Activated gamma-delta T cell treated with anti-CD3 and anti-CD28 coated beads, Interleukin-2, amount 50 U/mL, for 16 hours (primary cell): ENCODE measurements at places on chromosomes 3 and 15.
A peak's percentile ranks its signal among the peaks of the same experiment; 100 is the strongest.

DNA sequence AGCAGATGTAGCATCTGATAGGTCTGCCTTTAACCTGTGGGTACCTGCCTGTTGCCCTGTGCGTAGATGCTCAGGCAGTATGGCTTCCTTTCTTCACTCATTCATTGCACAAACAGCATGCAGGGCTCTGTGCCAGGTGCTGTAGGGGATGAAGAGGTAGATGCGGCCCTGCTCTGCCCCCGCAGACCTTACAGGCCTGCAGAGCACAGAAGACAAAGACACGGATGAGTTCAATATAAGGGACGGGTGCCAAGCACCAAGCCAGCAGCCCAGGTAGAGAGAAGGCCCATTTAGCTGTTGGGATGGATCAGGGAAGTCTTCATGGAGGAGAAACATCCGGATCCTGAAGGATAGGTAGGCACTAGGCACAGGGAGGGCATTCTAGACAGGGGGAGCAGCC lies 69.4 kb downstream of the AAGAB start:
- DNase-seq = no peak

- DNase-seq = no peak
These were observed 17.5 kb downstream of the LMCD1 start for GRCh38 chr3:8519156-8519555.

GRCh38 chr15:70488002-70488605 lies 275.3 kb downstream of the UACA start:
- DNase-seq = peak; percentile 59

GRCh38 chr3:11373235-11373634 lies 101.0 kb downstream of the ATG7 start:
- no peak for DNase-seq

DNA sequence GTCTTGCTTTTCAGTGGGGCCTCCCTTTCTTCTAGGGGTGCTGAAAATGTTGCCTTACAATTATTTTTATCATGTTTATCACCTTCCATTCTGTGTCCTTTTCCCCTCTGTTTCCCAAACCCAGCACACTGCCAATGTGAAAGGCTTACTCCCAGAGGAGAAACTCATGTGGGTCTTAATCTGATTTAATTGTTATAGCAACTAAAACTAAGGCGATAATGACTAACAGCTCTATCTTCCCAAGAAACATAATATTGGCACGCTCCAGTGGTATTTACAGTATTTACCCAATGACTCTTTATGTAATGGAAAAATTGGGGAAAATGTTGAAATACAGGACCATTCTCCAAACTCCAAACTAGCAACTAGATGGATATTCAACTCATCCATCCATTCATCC lies 58.4 kb downstream of the MESD start:
- no peak for DNase-seq

DNA sequence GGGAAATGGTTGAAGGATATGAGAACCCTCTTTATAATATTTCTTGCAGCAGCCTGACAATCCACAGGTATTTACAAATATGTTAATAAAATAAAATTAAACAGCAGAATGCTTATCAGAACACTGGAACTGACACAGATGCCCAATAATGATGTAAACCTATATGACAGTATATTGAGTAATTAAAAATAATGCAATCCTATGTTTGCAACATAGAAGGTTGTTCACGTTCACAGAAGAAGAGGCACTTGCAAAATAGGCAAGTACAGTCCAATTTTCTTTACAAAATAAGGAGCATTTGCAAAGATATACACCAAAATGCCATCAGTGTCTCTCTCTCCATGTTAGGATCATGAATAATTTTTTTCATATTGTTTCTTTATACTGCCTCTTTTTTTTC lies 397.0 kb upstream of the WNT5A start:
- no peak for DNase-seq

DNA sequence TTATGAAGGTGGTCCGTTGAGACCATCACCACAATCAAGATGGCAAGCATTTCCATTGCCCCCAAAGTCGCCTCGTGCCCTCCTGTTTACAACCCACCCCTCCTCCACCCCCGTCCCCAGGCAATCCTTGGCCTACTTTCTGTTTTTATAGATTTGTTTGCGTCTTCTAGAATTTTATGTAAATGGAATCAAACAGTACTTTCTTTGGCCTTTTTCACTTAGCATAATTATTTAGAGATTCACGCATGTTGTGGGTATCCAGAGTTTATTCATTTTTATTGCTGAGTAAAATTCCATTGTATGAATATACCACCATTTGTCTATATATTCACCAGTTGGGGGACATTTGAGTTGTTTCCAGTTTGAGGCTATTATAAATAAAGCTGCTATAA lies 66.6 kb downstream of the LSM3 start:
- DNase-seq = no peak

- DNase-seq = no peak
These were observed 54.4 kb downstream of the LRRK1 start for GRCh38 chr15:100973351-100974111.

DNA sequence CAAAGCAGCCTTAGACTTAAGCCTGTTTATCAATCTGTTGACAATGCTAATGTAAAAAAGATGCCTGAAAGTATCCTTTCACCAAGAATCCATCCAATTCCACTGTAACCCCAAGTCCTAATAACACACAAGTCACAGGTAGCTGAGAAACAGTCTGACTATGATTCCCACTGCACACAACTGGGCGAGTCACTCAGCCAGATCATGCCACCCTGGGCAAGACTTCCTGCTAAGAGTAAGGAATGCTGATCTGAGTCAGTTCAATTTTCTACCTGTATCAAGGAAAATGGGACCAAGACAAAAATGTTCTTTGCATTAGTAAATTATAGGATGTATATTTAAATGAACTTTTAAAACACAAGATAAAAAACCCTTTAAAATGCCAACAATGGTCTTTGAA lies 33.3 kb downstream of the NPTN start:
- no peak for DNase-seq

DNA sequence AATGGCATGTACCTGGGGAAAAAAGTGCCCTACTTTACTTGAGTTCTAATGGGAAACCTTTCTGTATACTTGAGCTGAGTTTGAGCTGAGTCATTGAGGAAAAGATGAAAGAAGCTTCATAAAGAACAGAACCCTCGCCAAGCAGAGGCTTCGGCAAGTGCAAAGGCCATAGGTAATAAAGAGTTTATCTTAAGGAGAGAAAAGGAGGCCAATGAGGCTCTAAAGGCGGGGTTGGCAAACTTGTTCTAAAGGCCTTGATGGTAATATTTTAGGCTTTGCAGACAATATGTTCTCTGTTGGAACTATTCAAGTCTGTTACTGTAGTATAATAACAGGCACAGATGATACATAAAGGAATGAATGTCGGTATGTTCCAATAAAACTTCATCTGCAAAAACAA lies 17.6 kb upstream of the TRAT1 start:
- DNase-seq = no peak

- no peak for DNase-seq
These were observed 127.2 kb upstream of the MANF start for GRCh38 chr3:51257870-51258269.

DNA sequence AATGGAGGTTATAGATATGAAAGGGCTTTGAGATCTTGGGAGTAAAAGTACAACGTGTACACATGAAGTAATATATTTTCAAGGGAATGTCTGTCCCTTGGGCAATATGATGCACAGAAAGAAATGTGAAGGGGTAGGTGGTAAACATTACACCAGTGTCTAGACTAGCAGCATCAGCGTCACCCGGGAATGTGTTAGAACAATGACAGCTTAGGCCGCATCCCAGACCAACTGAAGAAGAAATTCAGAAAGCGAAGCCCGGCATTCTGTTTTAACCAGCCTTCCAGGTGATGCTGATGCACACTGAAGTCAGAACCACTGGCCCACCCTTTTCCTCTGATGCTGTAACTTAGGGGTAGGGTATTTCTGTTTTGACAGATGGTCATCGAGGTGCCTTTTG lies 6.3 kb downstream of the INAFM2 start:
- no peak for DNase-seq

DNA sequence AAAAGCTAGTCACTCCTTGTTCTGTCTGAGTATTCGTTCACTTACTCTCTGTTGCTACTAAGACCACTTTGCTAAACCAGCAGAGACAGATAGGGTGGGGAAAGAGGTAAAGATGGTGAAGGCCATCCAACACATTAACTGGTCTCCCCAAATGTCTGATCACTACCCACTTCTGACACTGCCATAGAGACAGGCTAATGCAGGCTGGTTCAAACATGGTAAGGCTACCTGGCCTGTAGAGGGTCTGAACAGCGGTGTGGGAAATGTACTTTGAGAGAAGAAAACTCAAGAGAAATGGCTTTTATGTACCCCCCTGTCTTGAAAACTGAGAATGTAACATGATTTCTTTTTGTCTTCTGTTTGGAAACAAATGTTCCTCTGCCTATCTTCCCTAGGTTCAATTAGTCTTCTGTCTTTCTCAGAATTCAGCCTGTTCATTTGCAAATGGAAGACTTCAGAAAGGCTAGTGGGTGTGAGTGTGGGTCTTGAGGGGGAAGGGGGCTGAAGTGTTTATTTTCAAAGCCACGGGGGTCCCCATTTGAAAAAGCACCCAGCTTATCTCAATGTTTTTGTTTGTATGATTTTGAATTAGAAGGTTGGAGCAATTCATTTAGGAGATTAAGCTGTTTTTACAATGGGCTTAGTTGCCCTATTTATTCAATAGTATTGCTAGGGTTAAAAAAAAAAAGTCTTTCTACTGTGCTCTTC lies 15.8 kb downstream of the ALDH1A2 start:
- no peak for DNase-seq

DNA sequence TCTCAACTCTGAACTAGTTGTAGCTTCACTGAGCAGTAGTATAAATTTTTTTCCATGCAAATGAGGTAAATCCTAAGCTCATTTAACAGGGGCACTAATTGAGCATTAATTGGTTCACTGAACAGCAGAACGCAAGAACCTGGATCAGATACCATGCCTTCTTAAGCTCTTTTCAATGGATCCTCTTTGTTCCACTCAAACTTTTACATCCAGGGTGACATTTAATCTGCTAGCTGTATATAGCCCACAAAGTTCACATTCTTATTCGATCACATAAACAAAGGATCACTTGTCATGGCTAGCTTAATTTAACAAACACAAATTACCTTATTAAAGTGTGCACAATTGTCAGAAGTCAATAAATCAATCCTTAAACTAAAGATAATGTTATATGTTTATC lies 281.6 kb downstream of the CNTN6 start:
- DNase-seq = no peak

DNA sequence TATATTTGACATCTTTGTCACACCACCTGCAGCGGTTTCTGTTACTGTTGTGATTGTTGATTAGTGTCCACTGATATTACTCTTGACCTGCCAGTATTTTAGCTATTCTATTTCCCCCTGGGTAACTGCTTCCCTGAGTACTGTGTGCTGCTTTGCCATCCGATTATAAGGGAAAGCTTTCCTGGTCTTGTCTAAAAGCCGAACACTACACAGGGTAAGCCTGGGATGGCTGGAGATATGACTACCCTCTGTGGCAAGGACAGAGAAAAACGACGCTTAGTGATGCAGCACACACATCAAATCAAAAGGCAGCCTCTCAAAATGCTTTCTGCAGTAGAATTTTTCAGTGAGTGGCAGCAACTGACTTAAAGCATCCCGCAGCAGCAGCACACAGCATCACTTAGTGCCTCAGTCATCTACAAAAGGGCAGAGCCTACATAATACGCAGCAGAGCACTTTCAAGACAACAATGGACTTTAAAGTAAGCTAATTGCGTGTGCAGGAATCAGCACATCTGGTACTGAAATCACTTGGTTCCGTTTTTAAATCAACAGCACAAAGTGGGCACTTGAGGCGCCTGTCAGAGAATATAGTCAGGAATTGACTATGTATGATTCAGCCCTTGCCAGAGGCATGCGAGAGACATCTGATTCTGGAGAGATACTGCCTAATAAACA lies 656.3 kb upstream of the TGFBR2 start:
- no peak for DNase-seq

DNA sequence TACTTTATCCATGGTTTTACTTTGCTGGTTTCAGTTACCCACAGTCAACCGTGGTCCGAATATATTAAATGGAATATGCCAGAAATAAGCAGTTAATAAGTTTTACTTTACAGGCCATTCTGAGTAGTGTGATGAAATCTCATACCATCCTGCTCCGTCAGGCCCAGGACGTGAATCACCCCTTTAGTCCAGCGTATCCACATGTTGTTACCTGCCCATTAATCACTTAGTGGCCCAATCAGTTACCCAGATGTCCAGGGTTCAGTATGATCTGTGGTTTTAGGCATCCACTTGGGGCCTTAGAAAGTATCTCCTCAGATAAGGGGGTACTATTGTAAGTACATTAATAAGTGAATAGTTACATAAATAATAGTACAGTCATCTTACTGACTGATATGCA lies 88.0 kb downstream of the TTBK2 start:
- DNase-seq = no peak

DNA sequence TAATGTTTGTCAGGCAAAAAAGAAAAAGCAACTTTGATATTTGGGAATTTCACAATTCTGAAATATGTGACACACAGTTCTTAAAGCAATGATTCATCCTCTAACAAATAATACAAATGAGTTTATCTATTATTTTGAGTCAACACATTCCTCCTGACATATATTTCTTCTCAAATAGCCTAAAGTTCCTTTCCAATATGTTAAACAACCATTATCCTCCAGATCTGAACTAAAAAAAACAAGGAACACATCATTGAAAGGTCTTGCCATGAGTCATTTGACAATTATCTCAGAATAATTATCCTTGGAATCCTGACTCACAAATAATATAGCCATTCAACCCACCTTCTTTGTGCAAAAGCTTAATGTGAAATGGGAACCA lies 208.7 kb upstream of the CDIN1 start:
- DNase-seq = no peak

DNA sequence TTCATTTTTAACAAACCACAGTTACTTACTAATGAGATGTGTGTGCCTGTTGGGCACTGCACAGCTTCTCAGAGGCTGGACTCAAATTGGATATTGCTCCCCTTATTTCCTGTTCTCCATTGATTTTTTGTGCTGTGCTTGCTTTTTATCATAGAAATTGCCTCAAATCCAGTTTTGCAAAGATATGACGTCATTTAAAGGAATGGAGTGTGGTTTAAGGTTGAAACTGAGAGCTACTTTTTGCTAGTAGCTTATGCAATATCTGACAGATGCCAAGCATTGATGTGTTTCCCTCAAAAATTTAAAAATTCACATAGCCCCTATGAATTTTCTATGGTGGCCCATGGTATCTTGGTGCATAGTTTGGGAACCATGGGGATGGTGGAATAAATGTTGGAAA lies 67.7 kb upstream of the ROPN1 start:
- DNase-seq = no peak

- DNase-seq = no peak
These were observed 90.6 kb upstream of the FLNB start for GRCh38 chr3:57917601-57918000.
